D721Med (cell line): ENCODE measurements at places on chromosomes 12 and 14.

DNA sequence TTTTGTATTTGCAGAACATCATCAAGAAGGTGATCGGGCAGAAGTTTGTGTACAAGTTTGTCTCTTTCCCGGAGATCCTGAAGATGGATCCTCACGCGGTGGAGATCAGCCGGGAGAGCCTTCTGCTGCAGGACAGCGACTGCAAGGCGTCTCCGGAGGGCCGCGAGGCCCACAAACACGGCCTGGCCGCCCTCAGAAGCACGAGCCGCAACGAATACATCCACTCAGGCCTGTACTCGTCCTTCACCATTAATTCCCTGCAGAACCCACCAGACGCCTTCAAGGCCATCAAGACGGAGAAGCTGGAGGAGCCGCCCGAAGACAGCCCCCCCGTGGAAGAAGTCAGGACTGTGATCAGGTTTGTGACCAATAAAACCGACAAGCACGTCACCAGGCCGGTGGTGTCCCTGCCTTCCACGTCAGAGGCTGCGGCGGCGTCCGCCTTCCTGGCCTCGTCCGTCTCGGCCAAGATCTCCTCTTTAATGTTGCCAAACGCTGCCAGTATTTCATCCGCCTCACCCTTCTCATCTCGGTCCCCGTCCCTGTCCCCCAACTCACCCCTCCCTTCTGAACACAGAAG is 52.8 kb downstream of the ELK3 start:
- no peak for DNase-seq

DNA sequence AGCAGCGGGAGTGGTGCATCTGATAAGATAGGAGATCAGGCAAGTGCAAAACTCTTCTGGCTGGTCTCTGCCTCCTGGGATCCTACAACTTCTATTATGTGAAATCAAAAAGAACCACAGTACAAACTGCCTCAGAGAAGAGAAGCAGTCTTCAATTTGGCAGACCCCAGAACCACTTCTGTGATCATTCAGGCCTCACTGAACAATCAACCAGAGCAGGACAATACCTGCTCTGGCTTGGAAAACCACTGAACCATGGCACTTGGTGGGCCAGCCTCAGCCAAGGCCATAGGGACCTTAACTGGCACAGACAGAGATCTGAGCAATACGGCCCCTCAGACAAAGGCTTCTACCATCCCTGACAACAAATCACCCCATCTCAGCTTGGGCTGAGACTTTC is 103.0 kb downstream of the NDUFA12 start:
- no peak for DNase-seq

- DNase-seq, result no peak
Measured at GRCh38 chr12:131989021-131989420, 39.3 kb downstream of the EP400 start.

- DNase-seq, result no peak
Measured at GRCh38 chr12:54419088-54419887, at the start of gene ITGA5. TSS of gene ITGA5 (minus strand) at chr12:54419266. CDS start at chr12:54419198, 68 bp downstream.

DNA sequence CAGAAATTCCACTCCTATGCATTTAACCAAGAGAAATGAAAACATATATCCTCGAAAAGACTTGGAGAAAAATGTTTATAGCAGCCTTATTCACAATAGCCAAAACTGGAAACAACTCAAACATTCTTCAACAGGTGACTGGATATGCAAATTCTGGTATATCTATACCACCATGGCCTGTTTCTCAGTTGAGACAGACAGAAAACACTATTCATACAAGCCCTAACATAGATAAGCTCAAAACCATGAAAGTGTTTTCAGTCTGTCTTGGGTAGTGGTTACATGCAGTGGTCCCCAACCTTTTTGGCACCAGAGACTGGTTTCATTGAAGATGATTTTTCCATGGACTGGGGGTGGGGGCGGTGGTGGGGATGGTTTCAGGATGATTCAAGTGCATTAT is 83.8 kb downstream of the SRGAP1 start:
- DNase-seq, result no peak

- no peak for DNase-seq
Measured at GRCh38 chr14:84312551-84312950, 1217.4 kb upstream of the FLRT2 start.

DNA sequence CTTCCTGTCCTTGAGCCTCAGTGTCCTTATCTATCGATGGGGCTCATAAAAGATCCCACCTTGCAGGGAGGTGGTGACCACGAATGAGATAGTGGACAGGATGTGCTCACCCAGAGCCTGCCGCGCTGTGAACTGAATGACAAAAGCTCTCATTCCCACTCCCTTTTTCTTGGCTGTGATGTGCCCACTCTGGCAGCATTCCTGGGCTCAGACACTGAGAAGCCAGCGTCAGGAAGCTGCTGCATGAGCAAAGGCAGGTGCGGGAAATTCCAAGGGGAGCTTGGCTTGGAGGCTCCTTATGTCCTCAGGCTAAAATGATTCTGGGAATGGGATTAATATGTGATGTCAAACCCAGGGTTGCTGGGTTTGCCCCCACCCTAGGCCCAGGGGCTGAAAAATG is 61.6 kb downstream of the EFCAB11 start:
- DNase-seq, result no peak

GRCh38 chr12:124809878-124810277 is 53.8 kb downstream of the SCARB1 start:
- no peak for DNase-seq
